Neural crest cell (in vitro differentiated cells): ENCODE measurements at places on chromosomes 12 and 14. TPM values are rescaled to one million over a fixed set of nuclear protein-coding genes. Genes with fewer than 3 reads are reported as not detected.
A peak's percentile ranks its signal among the peaks of the same experiment; 100 is the strongest.

STAC3 gene
- total RNA-seq = 3.8 and 4.1 TPM in 2 replicates

DNA sequence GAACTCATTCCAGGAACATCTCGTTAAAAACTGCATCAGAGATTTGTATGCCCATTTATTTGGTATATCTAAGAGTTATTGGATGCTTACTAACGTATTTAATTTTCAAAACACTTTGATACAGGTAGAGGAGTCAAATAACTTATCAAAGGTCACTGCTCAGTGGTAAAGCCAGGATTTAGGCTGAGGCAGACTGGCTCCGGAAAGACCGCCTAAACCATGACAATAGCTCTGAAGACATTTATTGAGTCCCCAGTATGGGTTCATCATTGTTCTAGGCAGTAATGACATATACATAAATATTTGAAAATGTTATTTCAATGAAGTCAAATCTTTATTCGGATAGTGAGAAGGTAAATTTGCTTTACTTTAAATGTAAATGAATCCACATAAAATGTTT is 30.3 kb downstream of the WBP11 start:
- DNase-seq = no peak

DNA sequence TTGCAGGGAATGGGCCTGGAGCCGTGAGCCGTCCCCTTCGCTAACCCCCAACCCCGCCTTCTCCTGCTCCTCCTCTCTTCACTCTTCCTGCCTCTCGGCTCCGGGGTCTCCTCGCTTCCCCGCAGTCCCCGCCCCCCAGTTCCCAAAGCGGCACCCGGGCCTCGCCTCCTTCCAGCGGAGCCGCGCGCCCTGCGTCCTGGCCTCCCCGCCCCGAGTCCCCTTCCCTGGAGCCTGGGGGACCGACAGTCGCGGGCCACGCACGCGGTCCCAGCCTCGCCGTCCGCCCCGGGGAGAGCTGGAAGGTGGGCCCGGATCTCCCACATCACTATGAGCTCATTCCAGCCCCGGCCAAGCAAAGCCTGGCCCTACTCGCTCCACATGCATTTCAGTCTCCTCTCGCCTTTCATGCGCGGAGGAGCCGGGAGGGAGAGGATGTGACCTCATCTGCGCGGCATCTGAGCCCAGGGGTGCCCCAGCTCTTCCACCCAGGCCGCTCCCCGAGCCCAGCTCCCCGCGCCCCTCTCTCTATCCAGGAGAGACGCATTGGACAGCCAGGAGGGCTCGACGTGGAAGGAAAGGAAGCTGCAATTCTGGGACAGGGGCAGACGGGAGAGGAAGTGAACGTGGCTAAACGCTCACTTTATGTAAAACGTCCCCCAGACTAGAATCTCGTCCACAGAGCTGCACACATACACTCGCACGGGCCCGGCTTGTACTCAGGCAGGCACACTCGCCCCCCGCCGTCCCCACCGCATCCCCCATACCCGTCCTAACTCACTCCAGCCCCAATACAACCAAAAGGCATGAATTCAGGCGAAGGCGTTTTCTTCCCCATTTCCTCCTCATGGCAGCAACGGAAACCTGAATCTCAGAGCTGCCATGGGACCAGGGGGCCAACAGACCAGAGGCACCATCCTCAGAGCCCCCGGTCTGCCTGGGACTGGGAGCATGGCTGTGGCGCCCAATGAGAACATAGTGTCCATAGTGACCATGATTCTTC is 108.7 kb upstream of the CCND2 start:
- peak; percentile 48 for DNase-seq

DNA sequence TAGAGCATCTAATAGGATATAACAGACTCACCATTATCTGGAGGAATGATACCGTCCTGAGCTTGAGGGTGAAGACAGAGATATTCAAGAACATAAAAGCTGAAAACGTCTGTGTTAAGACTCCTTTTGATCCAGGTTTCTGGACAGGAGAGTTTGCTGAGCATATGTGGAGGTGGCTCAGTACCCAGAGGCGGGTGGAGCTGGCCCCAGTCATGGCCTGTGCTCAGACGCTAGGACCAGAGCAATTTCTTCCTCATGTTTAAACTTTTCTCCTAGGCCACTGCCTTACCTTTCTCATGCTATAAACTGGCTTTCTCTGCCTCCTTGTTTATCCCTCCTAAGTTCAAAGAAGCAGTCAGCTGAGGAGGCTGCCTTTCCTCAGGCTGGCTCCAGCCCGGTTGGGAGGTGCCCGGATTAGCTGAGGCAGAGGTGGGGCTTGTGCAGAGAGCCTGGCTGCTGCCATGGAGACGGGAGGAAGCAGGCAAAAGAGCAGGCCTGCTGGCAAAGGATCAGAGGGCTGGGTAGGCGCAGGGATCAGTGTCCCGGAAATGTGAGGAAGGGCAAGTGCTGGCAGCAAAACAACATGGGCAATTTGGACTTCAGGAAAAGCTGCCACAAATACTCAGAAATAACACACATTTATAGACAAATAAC is 13.7 kb downstream of the COA8 start:
- DNase-seq = peak; percentile 58

DNA sequence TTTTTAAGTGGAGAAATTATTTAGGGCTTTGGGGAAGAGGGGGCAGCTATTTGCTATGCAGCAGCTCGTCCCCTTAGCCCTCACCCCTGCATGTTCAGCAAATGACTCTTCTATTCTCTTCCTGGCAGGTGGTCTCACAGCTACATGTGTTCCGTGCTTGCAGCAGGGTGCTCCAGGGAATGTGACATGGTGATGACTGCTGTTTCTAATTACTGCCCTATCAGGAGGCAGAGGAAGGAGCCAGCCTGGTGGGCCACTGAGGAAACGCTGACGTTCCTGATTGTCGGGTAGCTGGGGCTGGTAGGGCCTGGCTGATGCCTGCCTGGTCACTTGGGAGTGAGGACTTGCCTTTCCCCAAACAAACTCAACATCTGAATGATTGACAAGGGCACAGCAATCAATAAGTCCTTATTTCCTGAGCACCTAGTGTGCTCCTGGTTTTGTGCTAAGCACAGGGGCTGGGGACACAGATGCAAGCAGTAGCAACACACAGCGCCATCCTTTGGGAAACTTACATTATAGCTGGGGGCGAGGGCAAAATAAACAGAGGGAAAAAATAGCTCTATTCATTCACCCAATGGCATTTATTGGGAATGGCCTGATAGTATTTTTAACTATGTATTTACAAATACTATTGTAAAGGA is 377.8 kb downstream of the FUT8 start:
- DNase-seq = no peak

- no peak for DNase-seq
These were observed 244.2 kb downstream of the CACNA1C start for GRCh38 chr12:2297004-2297403.
